ENCODE measurements at places on chromosomes 11 and 22.

DNA sequence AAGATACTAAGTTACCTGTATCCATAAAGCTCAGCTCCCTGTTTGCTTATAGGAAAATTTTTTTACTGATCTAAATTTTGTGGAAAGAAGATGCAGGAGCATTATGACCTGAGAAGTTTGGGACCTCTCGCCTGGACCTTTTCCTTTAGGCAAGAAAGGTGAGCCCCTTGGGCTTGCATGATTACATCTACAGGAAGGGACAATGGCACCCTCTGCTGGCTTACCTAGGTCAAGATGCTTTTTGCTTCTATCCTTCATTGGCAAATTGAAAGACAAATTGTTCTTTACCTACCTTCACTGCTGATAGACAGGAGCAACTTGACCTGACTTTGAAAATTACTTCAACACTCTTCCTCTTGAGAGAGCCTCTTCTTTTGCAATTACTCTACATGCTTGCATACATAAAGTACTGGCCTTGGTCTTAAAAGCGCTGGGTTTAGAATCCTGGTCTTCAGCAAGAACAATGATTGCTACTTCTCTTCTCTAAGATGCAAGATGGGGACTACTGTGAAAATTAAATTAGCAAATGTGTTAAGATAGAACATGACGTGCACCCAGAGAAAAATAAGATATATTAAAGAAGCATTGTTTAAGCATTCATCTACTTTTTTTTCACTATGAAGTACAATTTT is 147.2 kb downstream of the TRPC6 start:
- no peak for DNase-seq

DNA sequence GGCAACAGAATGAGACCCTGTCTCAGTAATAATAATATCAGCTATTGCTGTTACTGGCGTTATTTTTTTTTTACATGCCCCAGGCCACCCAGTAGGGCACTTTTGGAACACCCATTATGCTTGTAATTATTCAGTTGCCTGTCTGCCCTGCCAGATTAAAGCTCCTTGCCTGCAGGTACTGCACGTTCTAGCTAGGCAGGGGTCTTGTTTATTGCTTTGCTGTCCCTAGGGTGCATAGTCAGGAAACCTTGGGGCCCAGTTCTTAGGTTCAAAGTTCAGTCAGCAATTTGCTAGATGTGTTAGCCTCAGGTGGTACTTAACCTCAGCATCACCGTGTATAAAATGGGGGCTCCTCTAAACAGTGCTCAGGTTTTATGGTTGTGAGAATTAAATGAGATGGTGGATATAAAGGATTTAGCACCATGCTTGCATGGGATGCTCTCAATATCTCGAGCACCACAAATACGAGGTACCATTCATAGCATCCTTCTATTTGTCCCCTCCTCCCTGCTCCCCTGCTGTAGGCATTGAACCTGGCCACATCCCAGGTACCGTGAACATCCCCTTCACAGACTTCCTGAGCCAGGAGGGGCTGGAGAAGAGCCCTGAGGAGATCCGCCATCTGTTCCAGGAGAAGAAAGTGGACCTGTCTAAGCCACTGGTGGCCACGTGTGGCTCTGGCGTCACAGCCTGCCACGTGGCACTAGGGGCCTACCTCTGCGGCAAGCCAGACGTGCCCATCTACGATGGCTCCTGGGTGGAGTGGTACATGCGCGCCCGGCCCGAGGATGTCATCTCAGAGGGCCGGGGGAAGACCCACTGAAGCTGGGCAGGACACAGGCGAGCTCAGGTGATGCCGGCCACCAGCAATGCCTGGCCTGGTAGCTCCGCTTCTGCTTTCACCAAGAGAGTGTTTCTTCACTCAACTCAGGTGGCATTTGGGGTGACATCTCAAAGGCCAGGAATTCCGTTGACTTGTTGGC is 9.4 kb downstream of the MPST start:
- no peak for DNase-seq

DNA sequence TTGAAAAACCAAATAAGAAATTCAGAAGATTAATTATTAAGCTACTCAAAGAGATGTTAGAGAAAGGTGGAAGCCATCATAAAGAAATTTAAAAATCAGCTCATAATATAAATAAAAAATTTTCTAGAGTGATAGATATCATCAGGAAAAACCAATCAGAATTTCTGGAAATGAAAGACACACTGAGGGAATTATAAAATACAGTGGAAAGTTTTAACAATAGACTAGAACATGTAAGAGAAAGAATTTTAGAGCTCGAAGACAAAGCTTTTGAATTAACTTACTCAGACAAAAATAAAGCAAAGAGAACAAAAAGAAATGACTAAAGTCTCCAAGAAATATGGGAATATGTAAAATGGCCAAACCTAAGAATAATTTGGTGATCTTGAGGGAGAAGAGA is 1926.9 kb upstream of the RAG2 start:
- DNase-seq = no peak

DNA sequence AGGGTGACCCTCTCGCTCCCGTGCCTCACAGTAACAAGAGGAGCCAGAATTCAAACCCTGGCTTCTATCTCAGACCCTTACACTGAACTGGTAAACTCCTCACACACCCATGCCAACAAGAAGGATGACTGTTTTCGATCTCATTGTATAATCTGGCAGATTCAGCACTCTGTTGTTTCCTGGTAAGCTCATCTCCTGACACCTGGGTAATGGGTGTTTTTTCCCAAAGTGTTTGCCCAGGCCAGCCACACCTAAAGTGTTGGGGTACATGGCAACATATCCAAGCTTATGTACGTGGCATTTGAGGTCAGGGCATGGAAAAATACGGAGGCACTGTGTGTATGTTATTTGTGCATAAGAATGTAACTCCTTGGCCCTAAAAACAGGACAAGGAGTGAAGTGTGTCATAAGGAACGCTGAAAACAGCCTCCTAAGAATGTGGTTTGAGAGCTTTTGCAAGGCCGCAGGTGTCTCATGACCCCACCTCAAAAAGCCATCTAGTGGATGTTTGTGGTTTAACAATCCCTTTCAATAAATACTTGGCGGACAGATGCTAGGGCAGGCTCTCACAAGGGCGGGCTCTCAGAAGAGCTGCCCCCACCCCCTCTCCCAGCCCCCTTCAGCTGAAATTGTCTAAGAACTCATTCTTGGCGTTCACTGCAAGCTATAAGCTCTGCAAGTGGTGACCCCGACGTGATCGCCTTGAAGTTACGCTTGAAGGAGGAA is at the start of gene MS4A15:
Gene MS4A15 (plus strand): TSS at position 561 of the 726 bp plus-strand sequence. CDS start 6,867 bp downstream, outside the sequence.
- DNase-seq = no peak

GRCh38 chr11:12229450-12230229 is 119.2 kb downstream of the MICAL2 start:
- DNase-seq = no peak
